Stimulated activated CD8-positive, alpha-beta memory T cell treated with anti-CD3 and anti-CD28 coated beads, Interleukin-7, amount 100 ng/mL, for 4 hours (primary cell): ENCODE measurements at places on chromosomes 6 and 20.

DNA sequence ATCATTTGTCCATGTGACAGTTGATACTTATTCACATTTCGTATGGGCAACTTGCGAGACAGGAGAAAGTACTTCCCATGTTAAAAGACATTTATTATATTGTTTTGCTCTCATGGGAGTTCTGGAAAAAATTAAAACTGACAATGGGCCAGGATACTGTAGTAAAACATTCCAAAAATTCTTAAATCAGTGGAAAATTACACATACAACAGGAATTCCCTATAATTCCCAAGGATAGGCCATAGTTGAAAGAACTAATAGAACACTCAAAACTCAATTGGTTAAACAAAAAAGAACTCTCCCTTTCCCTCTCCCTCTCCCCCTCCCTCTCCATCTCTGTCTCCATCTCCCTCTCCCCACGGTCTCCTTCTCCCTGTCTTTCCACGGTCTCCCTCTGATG is 19.4 kb upstream of the EIF2S2 start:
- no peak for DNase-seq

DNA sequence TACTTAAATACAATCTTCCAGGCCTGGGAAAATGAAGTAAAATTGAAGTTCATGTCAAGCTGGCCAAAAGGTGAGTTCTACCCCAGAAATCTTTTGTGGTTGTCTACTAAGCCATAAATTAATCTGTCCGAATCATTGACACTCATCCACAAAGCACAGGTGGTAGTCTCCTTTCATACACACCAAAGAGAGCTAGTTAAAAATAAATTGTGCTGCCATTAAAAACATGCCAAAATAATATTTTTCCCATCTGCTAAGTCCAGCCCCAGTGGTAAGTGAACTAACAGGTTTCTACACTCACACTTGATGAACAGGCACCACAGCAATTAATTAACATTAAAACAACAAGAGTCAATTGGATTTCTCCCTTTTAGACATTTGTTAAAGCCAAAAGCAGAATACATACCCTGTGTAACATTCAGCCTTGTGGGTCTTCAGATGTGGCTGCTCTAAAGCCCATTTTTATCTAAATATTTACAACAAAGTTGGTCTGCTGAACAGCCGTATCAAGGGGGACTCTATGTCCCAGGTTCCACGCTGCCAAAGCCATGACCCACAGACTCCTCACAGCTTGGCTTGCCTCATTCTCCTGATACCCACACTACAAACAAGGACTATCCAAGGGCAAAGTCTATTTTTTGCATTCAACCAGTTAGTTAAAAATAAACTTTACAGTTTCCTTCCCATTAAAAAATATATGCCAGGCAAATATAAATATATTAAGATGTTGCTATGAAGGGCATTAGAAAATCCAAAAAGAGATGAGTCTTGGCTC is 490.4 kb downstream of the BMP2 start:
- no peak for DNase-seq

GRCh38 chr6:4603856-4604369 is 172.3 kb upstream of the CDYL start:
- DNase-seq = no peak

DNA sequence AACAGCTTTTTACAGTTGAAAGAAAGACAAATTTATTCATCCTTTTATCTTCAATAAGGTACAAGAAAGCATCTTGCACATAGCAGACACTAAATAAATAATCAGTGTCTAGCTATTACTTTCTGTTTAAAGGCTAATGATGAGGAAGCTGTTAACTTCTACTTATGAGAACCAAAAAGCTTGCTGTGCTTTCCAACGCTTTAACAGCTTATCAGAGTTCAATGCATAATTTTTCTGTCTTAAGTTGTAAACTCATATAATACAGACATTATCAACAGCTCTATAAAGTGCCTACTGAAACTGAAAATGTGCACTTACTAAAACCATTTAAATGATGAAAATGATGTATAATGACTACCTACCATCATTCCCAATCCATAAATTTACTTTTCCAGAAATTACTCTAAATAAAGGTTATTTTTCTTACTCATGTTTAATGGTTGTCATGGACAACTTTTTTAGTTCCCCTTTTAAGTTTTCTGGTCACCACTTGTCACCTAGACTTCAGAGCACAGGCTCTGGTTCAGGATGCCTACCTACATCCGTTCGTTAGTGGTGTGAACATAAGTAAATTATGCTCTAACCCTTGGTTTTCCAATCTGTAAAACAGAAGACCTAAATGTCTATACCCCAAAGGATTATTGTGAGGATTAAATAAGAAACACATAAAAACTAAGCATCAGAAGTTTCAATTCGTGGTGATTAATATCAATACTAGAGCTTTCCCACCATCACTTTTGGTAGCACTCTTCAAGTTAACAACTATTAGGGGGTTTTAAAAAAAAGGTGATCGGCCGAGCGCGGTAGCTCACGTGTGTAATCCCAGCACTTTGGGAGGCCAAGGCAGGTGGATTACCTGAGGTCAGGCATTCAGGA is 8.0 kb downstream of the PNISR start:
- DNase-seq = no peak

- no peak for DNase-seq
Observed at GRCh38 chr6:162177746-162178145, 549.8 kb downstream of the PRKN start.

- DNase-seq = no peak
Observed at GRCh38 chr6:111591370-111591900, 14.2 kb downstream of the TRAF3IP2 start.

- no peak for DNase-seq
Observed at GRCh38 chr6:125537090-125537489, 212.3 kb upstream of the HEY2 start.

- DNase-seq = no peak
Observed at GRCh38 chr20:58803533-58803932, 47.2 kb downstream of the GNAS-AS1 start.

- no peak for DNase-seq
Observed at GRCh38 chr6:31610968-31611367, 4.1 kb upstream of the AIF1 start.

DNA sequence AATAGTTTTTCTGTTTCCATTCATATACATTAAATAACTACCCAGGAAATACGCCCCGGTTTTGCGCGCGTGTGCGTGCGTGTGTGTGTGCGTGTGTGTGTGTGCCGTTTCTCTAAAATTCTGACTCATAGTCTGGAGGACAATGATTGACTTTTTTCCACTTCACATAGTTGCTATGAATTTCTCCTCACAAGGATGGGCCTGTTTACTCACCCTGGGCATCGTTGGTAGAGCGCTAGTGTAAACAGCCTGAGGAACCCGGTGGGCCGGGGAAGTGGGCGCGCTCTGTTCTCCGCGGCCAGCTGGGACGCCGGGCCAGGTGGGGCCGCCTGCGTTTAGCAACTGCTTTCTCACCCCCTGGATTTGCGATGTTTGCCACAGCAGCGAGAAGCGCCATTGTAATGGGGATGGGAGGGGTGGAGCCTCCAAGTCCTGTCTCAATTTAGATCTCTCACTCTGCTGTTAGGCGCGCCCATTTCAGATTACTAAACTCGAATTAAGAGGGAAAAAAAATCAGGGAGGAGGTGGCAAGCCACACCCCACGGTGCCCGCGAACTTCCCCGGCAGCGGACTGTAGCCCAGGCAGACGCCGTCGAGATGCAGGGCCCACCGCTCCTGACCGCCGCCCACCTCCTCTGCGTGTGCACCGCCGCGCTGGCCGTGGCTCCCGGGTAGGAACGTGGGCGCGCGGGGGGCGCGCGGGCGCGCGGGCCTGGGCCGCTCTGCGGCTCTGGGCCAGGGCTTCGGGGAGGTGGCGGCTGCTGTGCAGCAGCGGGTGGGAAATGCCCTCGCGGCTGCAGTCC is at the start of gene CD109:
Gene CD109, plus strand, starts transcription at position 585 of the 803 bp plus-strand sequence. Its CDS starts 13 bp downstream, at position 598.
- peak; percentile 61 for DNase-seq

GRCh38 chr6:6414931-6415330 is 94.5 kb upstream of the F13A1 start:
- DNase-seq = no peak

DNA sequence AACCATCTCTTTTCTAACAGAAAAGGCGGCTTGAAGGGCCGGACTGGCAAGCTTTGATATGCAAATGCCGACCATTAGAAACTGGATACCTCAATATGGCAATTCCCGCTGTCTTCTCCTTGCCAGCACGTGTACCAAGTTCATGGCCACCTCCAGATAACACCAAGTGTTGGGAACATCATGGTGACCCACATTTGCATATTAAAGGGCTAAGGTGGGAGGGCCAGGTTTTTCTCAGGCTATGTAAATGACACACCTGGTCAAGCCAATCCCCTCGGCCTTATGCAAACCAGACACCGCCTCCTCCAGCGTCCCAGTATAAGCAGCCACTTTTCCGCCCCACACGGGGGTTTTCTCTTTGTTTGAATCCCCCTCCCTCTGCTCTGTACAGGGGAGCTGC is 110.7 kb downstream of the DACT2 start:
- no peak for DNase-seq

GRCh38 chr6:166745801-166746668 is 119.0 kb upstream of the RPS6KA2 start:
- DNase-seq = no peak

GRCh38 chr20:50670126-50670862 is 21.0 kb downstream of the RIPOR3 start:
- DNase-seq = no peak

DNA sequence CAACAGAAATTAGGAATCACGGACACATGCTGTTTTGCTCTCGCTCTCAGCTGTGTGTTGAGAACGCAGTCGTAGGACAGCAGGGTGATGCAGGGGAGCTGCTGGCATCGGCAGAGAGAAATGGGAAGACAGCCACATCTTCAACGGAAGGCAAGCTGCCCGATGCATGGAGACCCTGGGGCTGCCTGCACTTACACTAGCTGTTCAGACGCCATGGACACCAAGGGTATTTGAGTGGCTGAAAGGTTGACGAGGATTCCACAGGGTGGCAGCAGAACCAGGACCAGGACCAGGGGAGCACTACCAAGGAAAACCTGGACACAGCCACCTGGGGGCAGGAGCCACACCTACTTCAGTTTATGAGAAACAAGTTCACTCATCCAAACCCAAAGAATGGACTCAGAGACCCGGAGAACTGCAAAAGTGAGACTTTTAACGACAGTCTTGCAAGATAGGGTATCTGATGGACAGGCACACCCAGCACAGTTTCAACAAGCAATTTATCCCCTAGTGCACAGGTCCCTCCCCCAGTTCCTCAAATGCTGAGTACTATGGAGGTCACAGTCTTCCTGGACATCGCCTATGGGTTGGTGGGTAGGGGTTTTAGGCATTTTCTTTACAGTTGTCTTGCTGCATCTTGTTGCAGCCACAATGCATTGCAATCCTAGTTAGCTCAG is 56.3 kb upstream of the ENTPD6 start:
- DNase-seq = no peak

- no peak for DNase-seq
Observed at GRCh38 chr6:68559070-68559469, 76.0 kb upstream of the ADGRB3 start.

DNA sequence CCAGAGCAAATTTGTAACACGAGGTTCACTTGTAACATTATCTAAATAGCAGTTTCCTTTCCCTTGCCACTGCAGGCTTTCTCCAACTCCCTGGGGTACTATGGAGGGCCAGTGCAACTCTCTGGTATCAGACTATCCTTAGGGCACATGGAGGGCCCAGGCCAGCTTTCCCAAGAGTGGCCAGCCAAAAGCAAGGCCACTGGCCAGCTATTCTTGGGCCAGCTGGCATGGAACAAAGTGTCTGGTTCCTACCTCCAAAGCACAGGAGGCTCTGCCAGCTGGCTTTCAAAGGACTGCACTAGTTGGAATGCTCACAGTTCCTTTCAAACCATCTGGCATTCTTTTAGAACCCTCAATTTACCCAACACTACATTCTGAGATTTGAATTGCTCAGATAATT is 8.7 kb downstream of the RNF24 start:
- DNase-seq = no peak

- DNase-seq = no peak
Observed at GRCh38 chr20:34861386-34862084, 11.1 kb downstream of the GGT7 start.

DNA sequence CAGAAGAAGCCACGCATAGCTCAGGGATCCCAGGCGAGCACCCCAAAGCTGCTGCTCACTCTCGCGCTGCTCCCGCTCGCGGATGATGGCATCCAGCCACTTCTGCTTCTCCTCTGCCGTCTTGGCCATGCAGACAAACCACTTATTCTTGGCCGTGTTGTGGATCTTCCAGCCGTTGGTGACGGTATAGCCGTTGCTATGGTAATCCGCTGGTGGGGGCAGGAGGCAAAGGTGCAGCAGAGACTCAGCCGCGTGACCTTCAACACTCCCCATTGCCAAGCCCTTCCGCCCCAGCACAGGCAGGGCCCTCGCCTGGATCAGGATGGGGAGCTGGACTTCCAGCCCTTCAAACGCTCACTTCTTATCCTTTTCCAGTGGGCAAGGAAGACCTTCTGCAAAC is 136.9 kb downstream of the PREX1 start:
- DNase-seq = no peak

GRCh38 chr20:669573-669972 is 6.0 kb downstream of the SCRT2 start:
- DNase-seq = no peak

GRCh38 chr6:2976571-2977085 is 5.3 kb upstream of the SERPINB6 start:
- no peak for DNase-seq

DNA sequence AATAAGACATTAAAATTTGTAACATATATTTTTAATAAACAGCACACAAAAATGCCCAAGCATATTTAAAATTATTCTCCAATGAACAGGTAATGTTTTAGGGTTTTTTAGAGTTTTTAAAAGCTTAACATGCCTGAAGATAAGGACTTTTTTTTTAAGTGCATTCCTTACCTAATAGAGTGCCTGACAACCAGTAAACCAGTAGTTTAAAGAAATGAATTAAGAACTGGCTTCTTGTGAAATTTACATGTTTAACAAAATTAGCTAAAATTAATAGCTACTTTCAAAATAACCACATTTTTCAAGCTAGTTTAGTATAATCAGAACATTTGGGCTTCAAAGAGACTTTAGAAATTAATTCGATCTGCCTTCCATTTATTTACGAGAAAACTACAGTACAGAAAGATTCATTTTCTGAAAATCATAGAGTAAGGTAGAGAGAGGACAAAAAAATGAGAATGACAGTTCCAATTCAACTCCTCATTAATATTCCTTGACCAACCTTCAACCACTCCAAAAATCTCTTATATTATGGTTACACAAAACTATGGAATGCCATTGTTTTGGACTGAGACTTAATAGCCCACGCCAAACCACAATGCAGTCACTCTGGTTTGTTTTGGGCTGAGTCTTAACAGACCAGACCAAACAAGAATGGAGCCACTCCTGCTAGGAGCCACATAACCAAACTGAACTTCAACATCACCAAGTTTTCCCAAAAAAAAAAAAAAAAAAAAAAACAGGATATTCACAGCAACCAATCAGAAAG is 5.7 kb upstream of the PLN start:
- no peak for DNase-seq

GRCh38 chr6:17100806-17101205 is 1.0 kb upstream of the STMND1 start:
- no peak for DNase-seq

DNA sequence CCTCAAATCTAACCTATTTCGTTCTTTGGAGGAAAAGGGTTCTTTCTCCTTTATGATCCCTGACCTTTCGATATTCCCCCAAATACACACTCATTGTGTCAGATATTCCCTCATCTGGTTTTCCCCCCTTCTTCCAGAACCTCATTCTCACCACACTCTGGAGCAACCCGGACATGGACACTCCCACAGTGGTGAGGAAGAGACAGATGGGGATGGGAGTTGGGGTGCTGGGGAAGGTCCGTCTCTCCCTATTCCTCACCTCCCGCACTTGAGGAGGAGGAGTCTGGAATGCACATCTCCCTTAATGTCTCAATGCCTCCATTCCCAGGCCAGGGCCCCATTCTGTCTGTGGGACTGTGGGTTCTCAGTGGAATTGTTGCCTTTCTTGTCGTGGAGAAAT is 1.3 kb downstream of the SLC39A7 start:
- no peak for DNase-seq

GRCh38 chr20:57240581-57241362 is 25.7 kb downstream of the BMP7 start:
- DNase-seq = no peak
